NCI-H460 (cell line): ENCODE measurements at places on chromosomes 7 and 10. TPM values are rescaled to one million over a fixed set of nuclear protein-coding genes. Genes with fewer than 3 reads are reported as not detected.

Gene WIPF3
- 0.07 TPM in 1 of 2 replicates, not detected in the other for total RNA-seq

Gene ELOVL3
- 0.20 TPM in 1 of 2 replicates, not detected in the other for total RNA-seq

Gene H2BK1
- not detected in 2 replicates for total RNA-seq

Gene SLC18A2
- 0.12 TPM in 1 of 2 replicates, not detected in the other for total RNA-seq

Gene VIM
- total RNA-seq = 1,621 and 1,743 TPM in 2 replicates

DNA sequence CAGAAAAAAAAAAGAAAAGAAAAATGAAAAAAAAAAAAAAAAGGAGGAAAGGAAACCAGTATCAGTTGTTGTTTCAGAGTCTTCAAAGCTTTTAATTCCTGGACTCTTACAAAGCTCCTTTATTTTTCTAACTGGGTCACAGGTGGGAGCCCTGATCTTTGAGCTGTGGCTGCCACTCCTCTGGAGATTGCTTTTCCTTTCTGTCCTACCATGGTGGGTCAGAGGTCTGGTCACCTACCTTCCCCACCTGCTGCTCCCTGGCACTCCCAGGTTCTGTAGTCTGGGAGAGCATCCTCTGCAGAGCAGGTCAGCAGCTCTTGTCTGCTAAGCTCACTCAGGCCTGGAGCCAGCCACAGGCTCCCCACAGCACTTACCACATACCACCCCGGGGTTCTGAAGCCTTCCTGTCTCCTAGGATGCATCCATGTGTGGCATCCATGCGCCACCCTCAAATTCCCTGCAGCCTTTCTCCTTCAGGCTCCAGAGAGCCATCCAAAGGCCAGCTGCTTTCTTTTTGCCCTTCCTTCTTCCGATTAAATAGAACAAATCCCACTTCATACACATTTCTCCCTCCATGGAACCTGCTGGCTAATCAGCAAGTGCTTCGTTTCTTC is 73.2 kb upstream of the TPK1 start:
- no peak for DNase-seq

DNA sequence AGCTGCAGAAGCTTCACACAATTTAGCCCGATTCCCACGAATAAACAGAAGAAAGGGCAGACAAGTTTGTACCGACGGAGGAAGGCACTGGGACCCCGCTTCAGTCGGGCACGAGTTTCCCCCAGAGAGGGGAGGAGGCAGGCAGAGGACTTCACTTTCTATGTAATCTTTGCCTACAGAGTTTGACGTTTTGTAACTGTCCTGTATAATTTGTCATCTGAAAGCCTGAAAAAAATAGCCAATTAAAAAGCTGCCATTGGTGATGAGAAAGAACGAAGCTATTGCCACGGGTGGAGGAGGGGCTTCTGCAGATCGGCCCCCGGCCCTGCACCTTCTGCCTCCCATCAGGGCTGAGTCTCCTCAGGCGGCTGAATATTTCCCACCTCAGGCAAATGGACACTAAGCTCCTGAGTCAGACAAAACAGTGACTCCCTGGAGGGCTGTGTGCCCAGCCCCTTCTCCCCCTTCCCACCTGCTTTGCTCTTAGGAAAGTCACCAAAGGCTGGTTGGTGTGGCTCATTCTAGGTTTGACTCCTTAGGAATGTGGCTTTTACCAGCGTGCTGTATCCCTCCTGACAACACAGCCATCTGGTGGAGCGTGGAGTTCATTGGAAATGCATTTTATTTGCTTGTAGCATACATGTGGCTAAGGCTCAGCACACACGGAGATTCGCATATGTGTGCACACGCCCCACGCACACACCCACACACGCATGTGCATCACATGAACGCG is 117.4 kb downstream of the VIPR2 start:
- peak; percentile 52 for DNase-seq

DNA sequence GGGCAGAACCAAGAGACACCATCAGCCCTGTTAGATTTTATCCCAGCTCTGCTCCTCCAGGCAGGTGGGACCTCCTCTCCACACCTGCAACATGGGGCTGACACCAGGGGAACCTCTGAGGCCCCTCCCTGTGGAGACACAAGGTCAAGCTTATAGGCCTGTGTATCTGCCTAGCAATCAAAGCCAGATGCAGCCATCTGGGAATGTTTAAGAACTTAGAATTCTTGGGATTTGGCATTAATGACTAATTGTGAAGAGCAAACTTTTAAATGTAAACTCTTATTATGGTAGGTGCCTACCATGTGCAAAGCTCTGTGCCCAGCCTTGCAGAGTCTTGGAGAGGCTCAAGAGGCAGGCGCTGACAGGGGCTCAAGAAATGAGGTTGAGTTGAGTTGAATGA is 52.1 kb downstream of the TBATA start:
- no peak for DNase-seq

DNA sequence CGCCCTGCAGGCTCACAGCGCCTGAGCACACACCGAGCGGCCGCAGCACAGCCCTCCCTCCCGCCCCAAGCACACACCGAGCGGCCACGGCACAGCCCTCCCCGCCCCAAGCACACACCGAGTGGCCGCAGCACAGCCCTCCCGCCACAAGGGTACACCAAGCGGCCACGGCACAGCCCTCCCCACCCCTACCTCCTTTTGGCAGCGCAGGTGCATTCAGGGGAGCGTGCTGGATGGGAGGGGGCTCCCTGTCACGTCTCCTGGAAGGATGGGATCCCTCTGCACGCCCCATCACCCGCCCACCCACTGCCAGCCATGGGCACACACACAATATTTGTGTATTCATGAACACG is 482.6 kb downstream of the DNAJB6 start:
- DNase-seq = no peak

GRCh38 chr7:132878204-132878919 is 203.5 kb downstream of the CHCHD3 start:
- DNase-seq = no peak

DNA sequence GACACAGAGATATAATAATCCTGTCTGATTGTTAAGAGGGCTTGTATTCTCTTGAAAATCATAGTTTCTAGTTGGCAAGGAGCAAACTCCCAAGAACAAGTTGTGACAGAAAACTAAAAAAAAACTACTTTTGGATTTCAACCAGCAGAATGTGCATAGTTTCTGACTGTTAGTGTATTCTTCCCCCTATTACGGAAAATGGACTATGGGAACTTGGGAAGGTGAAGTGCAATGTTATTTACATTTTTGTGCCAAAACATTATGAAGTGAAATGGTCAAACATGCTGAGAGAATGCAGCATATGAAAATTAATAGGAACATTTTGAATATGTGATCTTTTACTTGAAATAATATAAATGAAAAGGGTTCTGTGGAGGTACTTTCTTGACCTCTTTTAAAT is 660.8 kb downstream of the SUGCT start:
- no peak for DNase-seq

GRCh38 chr10:91974960-91975359 is 51.4 kb downstream of the BTAF1 start:
- DNase-seq = no peak
